Dermis blood vessel endothelial cell (primary cell): ENCODE measurements at places on chromosomes 4 and X. TPM values are rescaled to one million over a fixed set of nuclear protein-coding genes. Genes with fewer than 3 reads are reported as not detected.

DNA sequence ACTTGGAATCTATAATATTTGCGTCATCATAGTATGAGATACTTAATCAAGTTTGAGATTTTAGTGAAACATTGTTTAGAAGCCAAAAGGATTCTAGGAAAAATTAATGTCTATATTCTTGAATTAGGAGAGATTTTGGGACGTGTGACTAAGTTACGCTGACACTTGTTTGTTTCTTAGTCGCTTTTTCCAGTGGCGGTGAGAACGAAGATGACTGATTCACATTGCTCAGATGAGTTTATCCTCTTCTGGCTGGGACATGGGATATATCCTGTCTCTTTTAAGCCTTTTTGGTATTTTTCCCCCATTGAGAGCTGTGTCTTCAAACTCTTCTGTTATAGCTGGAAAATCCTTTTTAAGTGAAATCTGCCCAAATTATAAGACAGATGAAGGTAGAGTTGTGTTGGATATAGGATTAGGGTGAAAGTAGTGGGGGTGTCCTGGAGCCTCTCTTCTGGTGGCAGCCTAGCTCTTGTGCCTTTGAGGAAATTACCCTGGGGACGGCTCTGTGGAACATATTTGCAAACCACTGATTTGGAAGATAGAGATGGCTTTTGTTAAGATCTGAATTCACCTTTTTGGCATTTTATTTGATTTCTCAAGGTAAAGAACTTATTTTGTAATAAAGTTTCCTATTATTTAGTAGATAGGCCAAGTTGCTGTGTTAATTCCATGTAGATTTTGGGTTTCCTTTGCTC, 49.7 kb downstream of the HTT start:
- DNase-seq, result peak; percentile 34

- no peak for DNase-seq
Measured at GRCh38 chrX:133897593-133898163, 87.7 kb downstream of the GPC3 start.

Gene PNCK
- not detected in 2 replicates for total RNA-seq

DNA sequence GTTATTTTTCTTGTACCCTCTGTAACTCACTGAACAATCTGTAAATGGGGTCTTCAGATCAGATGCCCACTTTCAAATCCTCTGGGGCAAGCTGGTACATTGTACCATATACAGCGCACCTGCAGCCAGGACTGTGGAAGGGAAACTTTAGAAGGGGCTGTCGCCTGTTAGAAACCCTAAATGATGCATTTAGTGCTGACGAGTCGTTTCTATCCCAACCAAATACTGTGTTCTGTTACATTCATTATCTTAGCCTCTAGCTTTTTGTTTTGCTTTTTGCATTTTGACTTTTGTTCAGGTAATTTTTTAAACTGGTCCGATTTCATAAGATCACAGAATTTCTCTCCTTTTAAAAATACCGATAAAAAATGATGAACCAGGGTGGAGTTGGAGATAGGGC, 66.4 kb upstream of the AGA start:
- no peak for DNase-seq

Gene CASK
- 32.3 and 51.1 TPM in 2 replicates for total RNA-seq

Gene FAM47A
- not detected in 2 replicates for total RNA-seq

GRCh38 chr4:24103434-24104157, 213.7 kb upstream of the PPARGC1A start:
- no peak for DNase-seq

DNA sequence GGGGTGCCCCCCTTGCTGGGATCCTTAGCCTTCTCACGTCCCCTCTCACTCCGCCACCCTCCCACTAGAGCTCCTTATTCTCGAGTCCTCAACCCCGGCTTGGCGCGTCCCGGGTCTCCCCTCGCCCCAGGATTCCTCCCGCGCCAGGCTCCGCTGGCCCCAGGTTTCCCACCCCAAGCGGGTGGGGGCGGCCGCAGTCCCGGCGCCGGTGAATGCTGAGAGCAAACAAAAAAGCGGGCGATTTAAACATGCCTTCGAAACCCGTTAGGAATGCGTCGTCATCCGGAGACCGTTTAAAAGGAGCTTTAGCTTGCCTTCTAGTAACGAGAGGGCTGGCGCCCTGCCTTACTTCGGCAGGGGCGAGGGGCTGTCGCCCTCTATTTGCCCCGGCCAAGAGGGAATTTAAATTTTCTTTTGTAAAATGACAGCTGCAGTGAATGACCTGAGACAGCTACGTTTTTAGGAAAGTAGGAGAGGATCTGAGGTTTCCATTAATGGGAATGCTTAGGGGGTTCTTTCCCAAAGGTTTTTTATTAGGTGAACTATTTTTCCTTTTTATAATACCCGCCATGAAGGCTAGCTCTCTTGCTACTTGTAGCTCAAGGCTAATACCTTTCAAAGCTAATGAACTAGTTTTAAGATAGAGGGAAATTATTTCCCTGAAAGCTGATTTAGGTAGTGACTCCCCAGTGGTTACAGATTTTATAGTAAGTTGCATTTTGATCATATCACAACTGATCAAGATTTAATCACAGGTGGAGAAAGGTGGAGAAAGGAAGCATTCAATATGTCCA, 3.1 kb downstream of the JADE1 start:
- DNase-seq, result peak; percentile 77

Gene DIPK2B
- 88.8 and 128 TPM in 2 replicates for total RNA-seq

- no peak for DNase-seq
Measured at GRCh38 chrX:110698696-110699095, 96.9 kb downstream of the CHRDL1 start.

DNA sequence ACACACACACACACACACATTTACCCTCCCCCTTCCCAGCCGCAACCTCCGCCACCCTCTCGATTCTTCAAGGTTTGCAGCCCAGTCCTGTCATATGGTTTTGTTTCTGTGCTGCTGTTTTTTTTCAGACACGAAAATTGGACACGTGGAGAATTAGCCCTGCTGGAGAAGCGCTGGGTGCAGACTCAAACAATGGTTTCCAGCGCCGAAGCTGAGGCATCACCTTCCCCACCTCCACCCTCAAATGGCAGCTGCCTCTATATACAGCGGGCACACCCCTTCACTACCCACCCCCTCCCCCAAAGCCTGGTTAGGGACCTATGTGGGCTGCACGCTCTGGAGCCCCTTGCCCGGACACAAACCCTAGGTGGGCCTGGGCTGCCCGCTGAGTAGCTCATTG, 87.9 kb downstream of the BCOR start:
- DNase-seq, result no peak

DNA sequence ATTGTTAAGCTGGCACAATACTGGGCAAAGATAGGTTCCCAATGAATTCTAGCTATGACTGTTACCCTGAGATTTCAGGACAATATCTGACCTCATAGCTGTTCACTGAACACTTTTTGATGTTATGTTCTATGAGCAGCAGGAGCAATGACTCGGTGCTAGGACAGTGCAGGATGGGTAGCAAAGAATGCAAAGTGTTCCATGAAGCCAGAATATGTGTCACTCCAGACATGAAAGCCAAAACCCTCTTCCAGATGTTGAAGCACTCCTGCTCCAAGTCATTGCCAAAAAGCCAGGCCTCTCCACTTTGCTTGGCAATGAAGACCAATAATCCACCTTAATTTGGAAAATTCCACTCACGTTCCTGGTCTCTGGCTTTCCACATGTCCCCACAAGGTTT, 300.9 kb upstream of the CPEB2 start:
- DNase-seq, result no peak

DNA sequence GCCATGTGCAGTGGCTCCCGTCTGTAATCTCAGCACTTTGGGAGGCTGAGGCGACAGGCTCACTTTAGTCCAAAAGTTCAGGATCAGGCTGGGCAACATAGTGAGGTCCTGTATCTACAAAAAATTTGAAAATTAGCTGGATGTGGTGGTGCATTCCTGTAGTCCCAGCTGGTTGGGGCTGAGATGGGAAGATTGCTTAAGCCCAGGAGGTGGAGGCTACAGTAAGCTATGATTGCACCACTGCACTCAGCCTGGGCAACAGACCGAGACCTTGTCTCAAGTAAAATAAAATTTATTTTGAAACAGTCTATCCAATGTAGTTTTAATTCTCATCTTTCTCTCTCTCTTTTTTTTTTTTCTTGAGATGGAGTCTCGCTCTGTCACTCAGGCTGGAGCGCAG, 21.1 kb downstream of the RBM10 start:
- DNase-seq, result no peak

- DNase-seq, result no peak
Measured at GRCh38 chrX:146224442-146224841, 406.8 kb downstream of the SLITRK2 start.

GRCh38 chrX:77617206-77617605, 168.8 kb downstream of the ATRX start:
- no peak for DNase-seq

DNA sequence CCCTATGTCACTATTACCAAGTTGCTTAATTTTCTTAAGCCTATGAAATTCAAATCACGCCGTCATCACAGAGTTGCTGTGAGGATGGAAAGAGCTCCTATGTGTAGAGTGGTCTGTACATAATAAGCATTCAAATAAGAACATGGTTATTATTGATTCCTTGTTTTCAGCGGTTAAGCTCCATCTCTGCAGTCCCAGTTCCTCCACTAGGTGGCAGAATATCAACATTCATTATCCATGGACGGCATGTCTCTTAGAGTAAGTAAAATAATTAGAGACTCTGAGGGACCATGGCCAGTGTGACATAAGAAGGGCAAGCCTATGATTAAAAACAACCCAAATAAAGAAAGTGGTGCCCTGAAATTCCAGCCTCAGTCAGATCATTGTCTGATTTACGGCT, 132.5 kb upstream of the NHS start:
- DNase-seq, result peak; percentile 63

GRCh38 chrX:68749426-68749825, 79.4 kb upstream of the EFNB1 start:
- DNase-seq, result no peak

Gene ASB9
- total RNA-seq, result 5.3 and 12.1 TPM in 2 replicates

GRCh38 chr4:52105276-52105675, 54.2 kb downstream of the SPATA18 start:
- no peak for DNase-seq

DNA sequence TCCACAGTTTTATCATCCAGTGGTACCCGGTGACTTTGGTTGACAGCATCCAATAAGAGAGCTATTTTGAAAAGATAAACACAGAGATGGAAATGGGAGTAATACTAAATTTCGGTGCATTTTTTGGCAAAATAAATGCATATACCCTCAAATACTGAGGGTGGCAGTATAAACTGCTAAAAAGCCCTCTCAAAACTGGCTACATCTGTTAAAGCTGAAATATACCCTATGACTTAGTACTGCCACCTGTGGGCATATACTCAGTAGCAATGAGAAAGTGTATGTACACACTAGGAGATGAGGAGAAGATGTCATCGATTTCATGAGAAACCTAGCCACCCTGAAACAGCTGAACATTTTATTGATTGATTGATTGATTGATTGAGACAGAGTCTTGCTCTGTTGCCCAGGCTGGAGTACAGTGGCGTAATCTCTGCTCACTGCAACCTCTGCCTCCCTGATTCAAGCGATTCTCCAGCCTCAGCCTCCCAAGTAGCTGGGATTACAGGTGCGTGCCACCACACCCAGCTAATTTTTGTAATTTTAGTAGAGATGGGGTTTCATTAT, 12.2 kb upstream of the TMEM128 start:
- peak; percentile 83 for DNase-seq

GRCh38 chr4:8841678-8842268, 29.9 kb downstream of the HMX1 start:
- DNase-seq, result no peak

- no peak for DNase-seq
Measured at GRCh38 chr4:114519368-114519767, 79.2 kb upstream of the UGT8 start.
